ENCODE measurements at places on chromosomes 2 and 18.

DNA sequence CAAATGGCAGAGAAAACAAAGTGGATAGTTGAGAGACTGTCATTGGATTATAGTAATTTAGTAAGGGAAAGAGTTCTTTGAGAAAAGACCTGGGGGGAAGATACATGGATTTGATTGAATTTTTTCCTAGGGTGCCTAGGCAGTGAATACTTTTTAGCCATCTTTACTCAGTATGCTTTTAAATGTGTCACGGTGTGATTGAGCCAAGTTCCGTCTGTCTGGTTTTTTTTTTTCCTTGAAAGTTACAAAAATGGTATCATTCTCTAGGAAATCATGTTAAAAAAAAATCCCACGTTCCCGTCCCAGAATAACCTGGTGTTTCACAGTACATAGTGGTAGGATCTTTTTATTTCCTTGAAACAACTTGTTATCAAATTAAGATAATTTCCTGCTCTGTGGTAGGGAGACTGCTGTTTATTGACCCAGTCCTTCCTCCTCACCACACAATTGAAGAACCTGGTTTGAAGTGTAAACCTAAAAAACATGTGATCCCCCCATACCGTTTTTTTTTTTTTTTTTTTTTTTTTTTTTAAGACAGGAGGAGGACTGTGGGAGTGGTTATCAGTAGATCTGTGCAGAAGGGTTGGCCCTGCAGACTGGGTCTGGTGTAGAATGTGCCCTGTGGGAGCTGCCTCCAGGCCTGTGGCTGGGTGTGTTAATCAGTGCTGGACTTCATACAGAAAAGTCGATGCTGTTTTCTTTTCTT lies 55.1 kb downstream of the DGKD start:
- no peak for DNase-seq

DNA sequence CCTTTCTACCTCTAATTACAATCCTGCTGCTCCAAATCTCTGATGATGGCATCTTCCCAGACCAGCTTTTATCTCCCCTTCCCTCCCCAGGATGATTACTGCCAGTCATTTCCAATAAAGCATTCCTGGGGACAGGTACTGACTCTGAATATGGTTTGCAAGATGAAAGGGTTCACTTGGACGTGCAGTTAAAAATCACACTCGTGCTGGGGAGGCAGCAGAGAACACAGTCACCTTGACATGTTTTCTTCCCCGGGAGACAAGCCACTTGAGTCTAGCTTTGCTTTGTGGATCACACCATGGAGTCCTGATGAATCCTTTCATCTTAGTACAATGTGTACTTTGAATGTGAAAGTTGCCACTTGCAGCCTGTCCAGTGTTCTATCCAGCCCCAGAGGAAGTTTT lies 175.0 kb downstream of the ALPK2 start:
- no peak for DNase-seq

GRCh38 chr2:68127358-68128242 lies 30.1 kb upstream of the PNO1 start:
- no peak for DNase-seq

- DNase-seq = no peak
Observed at GRCh38 chr2:237486334-237486818, 675 bp upstream of the MLPH start.

DNA sequence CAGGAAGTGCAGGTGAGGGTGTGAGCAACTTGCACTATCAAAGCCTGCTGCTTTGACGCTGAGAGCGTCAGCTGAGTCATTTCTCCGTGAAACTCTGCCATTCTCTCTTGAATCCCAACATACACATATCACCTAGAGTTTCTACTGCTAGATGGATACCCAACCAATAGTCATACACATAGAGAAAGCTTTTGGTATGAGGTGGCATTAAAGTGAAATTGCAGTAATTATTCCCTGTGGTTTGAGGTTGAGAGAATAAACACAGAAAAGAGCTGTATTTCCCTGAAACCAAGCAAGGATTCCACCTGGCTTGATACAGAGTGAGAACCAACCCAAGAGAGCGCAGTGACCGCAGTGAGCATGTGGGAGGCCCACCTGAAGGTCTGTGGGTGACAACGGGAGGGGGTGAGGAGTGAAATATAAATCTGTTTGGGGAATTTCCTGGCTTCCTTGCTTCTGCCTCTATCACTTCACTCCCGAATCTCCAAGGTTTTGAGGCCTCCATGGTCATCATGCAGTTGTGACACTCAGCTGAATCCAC lies 28.8 kb upstream of the TMEM18 start:
- no peak for DNase-seq

DNA sequence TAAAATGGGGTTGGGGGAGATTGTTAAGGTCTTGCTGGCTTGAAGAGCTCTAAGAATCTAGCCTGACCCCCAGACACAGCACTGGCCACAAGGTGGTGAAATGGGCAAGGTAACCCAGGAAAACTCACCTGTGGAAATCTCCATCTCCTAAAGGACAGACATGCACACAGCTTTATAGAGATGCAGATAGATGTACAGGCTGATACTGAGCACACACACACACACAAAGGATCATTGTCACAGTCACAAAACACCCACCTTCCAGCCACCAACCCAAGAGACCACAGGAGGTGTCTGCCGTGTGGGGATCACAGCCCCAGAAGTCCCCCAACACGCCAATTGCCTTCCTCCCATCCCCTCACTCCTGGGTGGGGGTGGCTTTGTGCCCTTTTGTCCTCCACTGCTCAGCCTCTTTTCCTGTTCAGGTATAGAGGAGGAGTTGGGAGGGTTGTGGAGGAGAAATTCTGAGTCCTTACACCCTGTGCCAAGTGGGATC lies 3.2 kb upstream of the CYP26B1 start:
- no peak for DNase-seq

DNA sequence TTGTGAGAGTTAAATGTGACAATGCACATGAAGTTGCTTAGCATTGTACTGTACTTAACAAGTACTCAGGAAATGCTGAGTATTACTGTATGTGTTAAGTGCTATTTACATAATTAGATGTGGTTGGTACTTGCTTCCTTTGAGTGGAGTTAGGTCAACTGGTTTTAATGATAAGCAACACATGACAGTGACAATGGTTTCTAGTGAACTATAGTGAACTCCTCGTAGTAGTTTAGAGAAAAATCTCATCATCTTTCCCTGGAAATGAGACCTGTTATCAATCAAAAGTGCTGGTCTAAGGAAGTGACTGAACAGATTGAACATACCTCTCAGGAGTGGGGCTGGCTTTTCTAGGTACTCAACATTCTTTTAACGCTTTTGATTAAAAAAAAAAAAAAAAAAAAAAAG lies 29.2 kb upstream of the ZDBF2 start:
- no peak for DNase-seq

- DNase-seq = no peak
Observed at GRCh38 chr2:9807555-9808305, 35.5 kb upstream of the TAF1B start.

DNA sequence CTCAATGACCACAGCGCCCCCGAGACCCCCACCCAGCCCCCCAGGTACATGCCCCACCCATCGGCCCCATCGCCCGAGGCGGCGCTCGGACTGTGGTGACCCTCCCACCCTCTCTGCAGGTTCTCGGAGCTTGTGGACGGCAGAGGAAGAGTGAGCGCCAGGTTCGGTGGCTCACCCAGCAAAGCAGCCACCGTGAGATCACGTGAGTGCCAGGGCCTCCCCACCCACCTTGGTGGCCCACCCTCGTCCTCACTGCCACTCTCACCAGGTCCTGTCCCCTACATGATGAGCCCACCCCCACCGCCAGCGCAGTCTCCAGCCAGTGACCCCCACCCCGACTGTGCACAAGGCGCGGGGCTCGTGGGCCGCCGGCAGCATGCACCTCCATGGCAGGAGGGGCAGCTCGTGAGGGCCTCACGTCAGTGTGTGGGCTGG lies 30.4 kb downstream of the MTERF4 start:
- no peak for DNase-seq

Measured in stimulated activated CD4-positive, alpha-beta T cell treated with anti-CD3 and anti-CD28 coated beads, TNF-alpha, amount 100 ng/mL, for 1 hour (primary cell).